Activated CD8-positive, alpha-beta memory T cell treated with anti-CD3 and anti-CD28 coated beads for 48 hours (primary cell): ENCODE measurements at places on chromosomes 4 and X.

- no peak for DNase-seq
Measured at GRCh38 chrX:18003876-18004275, 142.8 kb upstream of the RAI2 start.

DNA sequence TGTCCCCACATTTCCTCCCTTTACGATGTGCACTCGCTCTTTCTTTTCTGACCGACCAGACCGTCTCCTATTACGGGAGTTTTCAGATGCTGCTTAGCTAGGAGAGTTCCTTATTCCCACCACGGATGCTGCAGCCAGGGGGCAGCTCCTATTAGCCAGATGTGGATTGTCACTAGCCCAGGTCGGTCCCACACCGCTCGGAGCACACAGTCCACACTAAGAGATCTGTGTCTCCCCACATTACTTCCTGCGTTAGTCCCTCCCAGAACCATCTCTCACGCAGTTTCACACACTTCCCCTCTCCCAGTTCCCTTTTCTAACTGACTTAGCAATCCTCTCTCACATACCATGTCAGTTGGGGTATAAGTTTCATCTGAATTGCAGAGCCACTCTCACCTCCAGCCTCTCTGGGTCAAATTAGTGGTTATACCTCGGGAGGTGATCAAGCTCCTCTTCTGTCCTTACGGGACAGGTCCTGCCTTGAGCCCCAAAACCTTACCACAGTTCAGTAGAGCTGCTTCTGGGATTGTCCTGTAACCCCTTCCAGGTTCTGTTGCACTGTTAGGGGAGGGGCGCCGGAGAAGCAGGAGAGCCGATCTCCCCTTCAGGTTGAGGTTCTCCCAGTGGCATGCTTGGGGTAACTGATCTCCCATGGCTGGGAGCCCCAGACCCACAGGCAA, 28.2 kb downstream of the SULT1E1 start:
- no peak for DNase-seq

DNA sequence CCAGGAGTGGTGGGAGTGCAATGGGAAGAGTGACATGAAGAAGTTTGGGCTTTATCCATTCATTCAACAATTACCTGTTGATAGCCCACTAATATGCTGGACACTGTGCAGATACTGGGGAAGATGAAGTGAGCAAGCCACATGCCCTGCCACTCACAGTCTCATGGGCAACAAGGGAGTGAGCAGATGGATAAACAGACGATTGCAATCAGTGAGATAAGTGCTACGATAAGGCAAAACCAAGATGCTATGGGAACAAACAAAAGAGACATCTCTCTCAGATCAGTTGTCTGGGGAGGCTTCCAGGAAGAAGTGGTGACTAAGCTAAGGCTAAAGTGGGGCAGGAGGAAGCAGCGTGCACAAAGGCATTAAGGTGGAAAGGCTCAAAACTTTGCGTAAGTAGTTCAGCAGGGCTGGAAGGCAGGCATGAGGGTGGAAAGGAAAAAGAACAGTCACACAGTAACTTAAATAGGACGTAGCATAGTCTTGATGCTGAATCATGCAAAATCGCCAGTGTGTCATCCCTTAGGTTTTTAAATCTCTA, 31.7 kb downstream of the GAB3 start:
- DNase-seq, result no peak

DNA sequence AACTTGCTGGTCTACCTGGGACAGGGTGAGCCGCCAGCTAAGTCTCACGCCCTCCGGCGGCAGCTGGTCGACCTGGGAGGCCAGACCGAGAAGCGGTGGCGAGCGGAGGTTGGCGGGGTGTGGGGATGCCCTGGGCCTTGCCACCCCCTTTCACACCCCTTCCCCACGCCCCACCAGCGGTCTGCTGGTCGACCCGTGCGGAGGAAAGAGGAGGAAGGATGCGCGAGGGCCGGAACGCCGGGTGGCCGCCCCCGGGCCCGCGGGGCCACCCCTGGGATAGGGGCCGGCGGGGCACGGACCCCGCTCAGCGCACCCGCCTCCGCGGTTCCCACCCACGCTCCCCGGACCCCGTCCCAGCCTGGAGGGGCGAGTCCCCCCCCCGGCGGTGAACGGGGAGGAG, 28.3 kb upstream of the DCAF12L1 start:
- DNase-seq, result no peak

- no peak for DNase-seq
Measured at GRCh38 chrX:72030431-72030830, 101.3 kb downstream of the RTL5 start.

GRCh38 chrX:13721371-13721770, 13.0 kb downstream of the TRAPPC2 start:
- no peak for DNase-seq
